ENCODE measurements at places on chromosomes 7 and 10.

DNA sequence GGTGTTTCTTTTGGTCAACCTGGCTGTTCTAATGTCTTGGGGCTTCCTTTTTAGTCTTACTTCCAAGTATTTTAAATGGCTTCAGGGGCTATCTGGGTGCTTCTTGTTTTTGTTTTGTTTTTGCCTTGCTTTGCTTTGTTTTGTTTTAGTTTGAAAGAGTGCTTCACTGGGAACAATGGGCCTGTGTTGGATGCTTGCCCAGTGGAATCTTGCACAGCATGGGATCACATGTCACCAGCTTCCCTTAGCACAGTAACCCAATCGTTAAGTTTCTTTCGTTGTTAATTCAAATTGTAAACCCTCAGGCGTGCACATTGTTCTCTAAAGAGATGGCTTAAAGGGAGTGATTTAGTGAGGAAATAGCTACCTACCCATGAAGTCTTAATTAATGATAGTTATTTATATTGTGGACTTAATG is 8.9 kb downstream of the COL17A1 start:
- no peak for DNase-seq

- no peak for DNase-seq
Measured at GRCh38 chr10:109974504-109975191, 33.1 kb upstream of the ADD3 start.

GRCh38 chr10:94310369-94310768 is 52.4 kb downstream of the NOC3L start:
- no peak for DNase-seq

GRCh38 chr7:71633551-71634008 is 501.6 kb downstream of the GALNT17 start:
- DNase-seq = no peak

- DNase-seq = no peak
Measured at GRCh38 chr10:71697938-71698709, 21.5 kb downstream of the C10orf105 start.

GRCh38 chr10:68074031-68074774 is 880 bp downstream of the HERC4 start:
- DNase-seq = no peak
